Sigmoid colon (tissue), 7 donors: ENCODE measurements at places on chromosomes 11 and 22.

GRCh38 chr22:37431801-37432707 lies 4.8 kb upstream of the ELFN2 start:
- DNase-seq = no peak

GRCh38 chr11:74169738-74170458 lies 904 bp downstream of the C2CD3 start:
- no peak for DNase-seq

DNA sequence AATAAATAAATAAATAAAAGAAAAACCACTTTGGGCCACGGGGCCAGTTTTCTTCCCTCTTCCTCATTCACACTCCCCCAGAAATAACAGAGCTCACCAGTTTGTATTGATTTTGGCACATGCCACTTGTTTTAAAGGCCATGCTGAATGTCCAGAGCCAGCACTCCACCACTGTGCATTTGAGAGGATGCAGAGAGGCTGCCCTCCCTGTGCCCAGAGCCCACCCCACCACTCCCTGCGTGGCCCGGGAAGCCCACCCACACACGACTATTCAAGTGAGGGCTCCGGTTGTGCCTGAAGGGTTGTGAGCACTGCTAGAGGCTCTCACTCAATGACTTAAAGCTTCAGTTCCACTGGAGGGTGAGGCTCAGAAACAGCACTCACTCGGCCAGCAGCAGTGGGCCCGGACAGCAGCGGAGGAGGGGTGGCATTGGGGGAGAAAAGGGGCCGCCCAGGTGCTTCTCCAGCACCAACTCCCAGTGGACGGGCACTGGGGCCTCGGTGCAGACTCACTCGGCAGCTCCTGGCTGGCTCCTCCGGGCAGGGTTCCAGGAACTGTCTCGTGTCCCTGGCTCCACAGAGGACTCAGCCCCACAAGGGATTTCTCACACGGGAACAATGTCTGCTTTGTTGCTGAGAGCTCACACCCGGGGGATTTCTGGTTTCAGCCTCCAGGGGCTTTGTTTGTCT lies 112.7 kb downstream of the SHANK2 start:
- DNase-seq = peak; percentile 78

- DNase-seq = no peak
These were observed 13.7 kb downstream of the MTFP1 start for GRCh38 chr22:30439226-30439625.

DNA sequence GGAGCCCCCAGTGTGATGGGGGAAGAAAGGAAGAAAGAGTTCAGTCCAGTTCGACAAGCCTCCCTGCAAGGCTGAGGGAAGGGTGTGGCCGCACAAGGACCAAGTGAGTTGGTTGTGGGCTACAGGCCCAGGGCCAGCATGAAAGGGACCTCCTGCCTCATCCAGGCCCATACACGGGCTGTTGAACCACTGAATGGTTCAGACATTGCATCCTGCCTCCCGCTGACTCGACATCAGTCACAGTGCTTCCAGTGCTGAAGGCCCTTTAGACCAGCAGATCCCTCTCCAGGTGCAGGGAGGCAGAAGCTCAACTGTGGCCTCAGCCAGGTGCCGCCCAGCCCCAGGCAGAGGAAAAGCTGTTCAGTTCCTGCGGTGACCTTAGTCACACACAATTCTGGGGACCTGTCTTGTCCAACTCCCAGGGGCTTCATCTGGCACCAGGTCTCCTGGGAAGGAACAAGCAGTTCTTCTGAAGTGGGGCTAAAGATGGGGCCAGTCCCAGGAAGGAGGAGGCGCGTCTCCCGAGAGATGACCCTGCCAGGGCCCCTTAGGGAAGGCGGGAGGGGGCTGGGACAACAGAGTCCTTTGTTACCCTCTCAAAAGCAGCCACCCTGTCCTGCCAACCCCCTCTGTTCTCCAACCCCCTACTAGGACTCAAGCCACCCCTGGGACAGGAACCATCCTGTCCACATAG lies 6.6 kb downstream of the ARRB1 start:
- DNase-seq = no peak

DNA sequence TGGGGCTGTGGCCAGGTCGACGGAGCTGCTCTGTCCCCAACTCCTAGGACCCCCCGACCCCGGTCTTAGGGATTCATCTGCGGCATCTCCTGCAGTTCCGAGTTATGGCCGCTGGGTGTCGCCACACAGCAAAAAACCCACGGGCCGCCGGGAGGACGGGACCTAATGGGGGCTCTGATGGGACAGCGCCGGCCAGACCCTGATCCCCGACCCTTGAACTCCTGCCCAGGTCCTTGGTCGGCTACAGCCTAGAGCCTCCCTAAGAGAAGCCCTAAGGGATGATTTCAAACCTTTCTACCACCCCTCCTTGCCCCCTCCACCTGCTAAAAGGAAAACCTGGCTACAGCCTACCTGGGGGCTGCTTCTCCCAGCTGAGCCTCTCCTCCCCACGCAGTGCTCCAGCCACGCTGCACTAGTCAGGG lies 30.8 kb upstream of the LRRC10B start:
- peak; percentile 79 for DNase-seq

- DNase-seq = peak; percentile 70
These were observed 737 bp downstream of the RBM4 start for GRCh38 chr11:66639066-66639813.

- DNase-seq = no peak
These were observed 13.5 kb downstream of the KCNQ1 start for GRCh38 chr11:2458321-2458720.

GRCh38 chr11:120717042-120717441 lies 205.5 kb downstream of the GRIK4 start:
- no peak for DNase-seq

GRCh38 chr11:121024989-121025388 lies 1.1 kb downstream of the TBCEL start:
- no peak for DNase-seq

DNA sequence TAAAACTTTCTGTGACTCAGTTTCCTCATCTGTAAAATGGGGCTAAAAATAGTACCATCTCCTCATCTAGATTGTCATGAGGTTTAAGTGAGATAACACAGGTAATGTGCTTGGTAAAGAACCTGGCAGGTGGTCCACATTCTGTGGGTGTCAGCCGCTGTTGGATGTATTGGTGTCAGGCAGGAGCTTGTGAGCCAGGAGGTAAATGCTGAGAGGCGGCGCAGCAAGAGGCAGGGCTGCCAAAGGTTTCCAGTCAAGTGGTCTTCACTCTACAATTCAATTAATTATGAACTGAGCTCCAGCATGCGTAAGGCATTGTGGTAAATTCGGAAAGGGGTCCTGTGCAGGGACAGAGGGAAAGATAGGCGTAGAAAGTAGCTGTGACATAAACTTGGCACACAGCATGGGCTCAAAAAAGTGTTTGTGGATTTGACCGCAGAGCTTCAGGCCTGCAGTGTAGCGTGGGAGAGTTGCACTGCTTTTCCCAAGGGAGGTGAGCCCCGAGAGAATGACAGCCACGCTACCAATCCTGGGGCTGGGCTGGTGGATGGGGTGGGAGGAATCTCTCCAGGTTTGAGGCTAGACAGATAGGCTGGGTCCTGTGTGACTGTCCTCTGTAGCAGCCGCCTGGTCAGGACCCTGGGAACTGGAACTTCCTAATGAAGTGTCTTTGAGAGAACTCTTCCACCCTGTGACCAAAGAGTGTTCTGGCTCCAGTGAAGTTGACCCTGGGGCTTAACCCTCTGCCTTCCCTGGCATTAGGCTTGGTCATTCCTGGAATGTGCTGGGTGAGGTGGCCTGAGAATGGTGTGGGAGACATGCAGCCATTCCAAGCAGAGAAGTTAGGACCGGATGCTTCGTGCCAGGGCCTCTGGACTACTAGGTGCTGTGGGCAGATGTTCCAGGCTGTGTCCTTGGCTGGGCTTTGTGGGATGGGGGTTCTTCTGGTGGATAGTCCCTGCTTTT lies 122.4 kb downstream of the FEZ1 start:
- no peak for DNase-seq

- no peak for DNase-seq
These were observed 53.4 kb upstream of the CCND1 start for GRCh38 chr11:69587454-69588090.

DNA sequence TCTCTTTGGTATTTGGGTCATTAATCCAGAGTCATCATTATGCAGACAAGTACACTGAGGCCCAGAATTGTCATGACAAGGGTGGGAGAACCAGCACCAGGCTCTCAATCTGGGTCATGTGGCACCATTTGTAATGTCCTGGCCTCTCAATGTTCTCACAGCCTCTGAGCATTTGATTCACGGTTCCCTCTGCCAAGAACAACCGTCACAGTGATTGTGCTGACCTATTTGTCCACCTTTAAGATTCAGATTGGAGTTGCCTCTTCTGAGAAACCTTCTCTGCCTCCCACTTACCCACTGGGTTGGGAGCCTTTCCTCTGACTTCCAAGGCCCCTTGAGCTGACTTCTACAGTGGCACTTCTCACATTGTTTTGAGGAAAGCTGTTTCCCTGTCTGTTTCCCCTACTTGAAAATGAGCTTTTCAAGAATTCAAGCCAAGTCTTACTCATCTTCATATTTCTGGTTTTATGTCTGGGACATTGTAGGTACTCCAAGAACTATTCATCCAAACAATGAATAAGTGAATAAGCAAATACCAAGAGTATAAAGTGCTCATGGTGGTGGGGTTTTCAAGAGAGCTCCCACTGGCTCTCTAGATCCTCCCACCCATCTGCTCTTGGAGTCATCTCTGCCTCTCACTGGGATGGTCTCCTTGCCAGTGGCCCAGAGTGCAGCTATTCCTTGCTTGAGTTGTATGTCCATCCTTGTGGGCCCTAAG lies 126.4 kb upstream of the E2F8 start:
- DNase-seq = no peak

- no peak for DNase-seq
These were observed 7.1 kb downstream of the MS4A6E start for GRCh38 chr11:60334005-60334620.

DNA sequence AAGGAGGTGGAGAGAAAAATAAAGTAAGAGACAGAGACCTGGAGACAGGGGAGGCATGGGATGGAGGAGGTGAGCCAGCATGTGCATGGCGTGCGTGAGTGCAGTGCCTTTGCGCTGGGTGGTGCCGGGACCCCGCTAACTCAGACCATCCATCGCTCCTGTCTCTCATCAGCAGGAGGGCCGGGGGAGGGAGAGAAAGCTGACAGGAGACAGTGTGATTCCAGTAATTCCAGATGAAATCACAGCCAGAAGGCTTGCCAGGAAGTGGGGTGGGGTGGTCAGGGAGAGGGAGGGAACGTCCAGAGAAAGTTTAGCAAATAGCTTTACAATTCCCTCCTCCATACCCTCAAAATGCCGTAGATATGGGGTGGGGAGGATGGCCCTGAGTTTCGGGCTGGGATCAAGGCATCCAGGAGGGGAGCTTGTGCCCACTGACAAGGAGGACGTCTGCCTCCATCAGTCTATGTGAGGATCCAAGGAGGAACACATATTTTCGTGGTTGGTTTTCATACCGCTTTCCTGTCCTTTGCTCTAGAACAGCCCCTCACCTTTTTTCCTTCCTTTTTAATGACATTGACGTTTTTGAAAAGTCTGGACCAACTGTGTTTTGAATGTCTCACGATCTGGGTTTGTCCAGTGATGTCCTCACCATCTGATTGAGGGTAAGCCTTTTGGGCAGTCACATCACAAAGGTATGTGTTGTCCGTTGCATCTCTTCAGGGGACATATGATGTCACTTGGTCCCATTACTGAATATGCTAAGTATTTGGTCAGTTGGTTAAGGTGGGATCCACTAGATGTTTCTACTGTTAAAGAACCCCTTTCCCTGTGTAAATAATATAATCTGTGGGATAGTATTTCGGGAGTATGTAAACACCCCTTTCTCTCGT lies 567.3 kb downstream of the MIAT start:
- DNase-seq = no peak

GRCh38 chr22:35452351-35452781 lies 52.4 kb downstream of the MCM5 start:
- DNase-seq = no peak

DNA sequence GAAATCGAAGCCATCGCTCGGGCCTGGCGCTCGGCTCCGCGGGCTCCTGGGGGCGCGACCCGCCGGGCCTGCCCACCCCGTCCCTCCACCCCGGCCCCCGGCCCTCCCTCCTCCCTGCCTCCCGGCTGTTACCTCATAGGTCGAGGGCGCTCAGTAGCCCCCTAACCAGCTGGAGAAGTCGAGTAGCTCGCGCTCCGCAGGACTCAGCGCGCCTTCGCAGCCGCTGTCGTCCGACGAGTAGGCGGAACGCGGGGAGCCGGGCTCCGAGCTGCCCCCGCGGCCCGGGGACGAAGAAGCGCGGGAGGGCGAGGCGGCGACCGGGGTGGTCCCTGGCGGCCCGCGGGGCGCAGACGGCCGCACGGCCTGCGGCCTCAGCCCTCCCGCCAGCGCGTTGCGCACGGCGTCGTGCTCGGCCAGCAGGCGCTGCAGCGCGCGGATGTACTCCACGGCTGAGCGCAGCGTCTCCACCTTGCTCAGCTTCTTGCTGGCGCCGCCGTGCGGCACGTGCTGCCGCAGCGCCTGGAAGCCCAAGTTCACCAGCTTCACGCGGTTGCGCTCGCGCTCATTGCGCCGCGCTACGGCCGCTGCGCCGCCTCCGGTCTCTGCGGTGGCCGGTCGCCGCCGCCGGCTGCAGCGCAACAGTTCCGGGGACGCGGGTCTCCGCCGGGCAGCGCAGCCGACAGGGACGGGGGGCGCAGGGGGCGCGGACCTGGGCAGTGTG lies 627 bp downstream of the ASCL2 start:
- no peak for DNase-seq

DNA sequence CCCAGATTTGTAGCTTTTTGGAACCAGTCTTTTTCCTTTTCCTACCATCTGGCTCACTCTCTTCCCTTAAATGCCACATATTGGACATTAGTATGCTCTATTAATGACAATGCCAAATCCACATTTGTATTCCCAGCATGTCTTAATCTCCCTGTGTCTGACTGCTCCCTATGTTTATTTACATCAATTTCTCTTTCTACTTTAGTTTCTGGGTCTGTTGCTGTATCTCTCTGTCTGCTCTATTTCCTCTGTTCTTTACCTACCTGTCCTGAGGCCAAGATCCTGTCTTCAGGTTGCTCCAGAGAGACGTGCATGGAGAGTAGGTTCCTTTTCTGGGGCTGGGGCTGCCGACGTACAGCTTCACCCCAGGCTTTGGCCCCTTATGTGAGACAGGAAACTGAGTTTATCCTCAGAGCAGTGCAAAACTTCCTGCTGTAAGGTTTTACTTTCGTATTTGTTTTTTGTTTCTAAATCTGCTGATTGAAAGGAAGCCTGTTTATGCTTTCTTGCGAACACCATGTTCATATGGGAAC lies 25.6 kb downstream of the OR2AG2 start:
- no peak for DNase-seq

DNA sequence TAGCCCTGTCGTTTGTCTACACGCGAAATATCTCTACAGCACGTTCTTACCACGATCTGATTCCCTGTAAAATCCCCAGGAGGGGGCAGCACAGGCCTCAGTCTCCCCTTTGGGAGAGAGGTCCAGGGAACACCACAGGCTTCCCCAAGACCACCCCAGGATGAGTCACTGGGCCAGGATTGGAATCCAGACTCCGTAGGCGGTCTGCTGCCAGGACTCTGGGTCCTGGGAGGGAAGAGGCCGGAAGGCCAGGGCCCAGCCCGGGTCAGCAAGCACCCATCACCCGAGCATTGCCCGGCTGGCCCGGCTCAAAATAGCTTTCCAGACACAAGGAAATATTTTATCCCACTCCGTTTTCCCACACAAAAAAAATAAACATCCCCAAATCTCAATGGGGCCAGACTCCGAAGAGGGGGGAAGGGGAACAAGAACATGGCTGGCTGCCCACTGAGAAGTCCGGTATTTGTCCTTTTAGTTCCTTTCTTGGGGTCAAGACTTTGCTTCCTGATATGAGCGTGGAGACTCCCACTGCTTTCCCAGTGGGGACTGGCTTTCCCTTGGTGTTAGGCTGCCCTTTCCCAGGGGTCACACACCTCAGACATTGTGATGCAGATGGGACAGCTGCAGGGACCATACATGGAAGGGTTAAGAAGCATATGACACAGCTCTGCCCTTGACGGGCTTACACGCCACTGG lies 91.3 kb downstream of the LRRC32 start:
- DNase-seq = no peak

- DNase-seq = no peak
These were observed 6.0 kb upstream of the CLCF1 start for GRCh38 chr11:67379061-67380058.
